ENCODE measurements at places on chromosomes 1 and 21.

GRCh38 chr1:97307151-97307550, 585.6 kb downstream of the PTBP2 start:
- no peak for DNase-seq

GRCh38 chr21:39694750-39695149, 50.2 kb upstream of the IGSF5 start:
- DNase-seq, result no peak

DNA sequence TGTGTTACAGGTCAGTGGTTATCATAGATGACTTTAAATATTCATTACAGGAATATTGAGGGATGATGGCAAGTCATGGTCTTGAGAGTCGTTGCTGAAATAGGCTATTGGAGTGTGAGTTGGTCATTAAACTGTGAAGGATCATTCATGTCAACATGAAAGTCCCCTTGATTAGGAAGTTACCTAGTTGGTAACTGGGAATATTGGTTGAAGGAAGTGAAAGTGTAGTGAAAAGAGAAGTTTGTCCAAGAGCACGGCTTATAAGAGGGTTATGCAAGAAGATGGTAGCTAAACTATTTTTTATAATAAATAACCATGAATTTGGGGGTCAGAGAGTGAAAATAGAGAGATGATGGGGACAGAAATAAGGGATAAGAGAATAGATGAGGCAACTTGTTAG, 16.9 kb downstream of the CRB1 start:
- DNase-seq, result no peak

DNA sequence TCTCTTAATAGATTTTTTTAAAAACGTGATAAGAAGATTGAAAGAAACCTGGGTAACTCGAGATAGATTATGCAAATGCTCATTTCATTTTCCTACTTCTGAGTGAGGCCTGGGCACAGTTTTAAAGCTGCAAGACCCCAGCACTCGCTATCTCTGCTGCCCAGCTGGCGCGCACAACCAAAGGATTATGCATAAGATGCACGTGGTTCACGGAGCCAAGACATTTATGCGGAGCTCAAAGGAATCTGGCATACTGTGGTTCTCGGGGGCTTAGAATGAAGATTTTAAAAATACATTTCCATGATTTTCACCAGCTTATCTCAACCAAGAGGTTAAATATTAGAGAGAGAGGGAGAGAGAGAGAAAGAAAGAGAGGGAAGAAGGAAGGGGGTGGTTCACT, 210.9 kb downstream of the DSCAM start:
- DNase-seq, result no peak

DNA sequence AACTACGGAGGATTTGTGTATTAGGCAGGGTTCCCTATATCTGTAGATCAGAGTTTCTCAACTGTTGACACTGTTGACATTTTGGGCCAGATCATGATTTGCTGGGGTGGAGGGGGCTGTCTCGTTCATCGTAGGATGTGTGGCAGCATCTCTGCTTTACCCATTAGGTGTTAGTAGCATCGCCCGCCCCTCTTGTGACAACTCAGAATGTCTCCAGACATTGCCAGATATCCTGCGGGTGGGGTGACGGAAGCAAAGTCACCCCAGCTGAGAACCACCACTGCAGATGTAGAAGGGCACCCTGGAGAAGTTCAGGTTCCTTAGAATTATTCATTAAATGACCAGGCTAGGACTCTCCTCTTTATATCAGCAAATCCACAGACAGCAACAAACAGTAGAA, 125.9 kb downstream of the CLIC6 start:
- no peak for DNase-seq

- no peak for DNase-seq
Measured at GRCh38 chr1:165666152-165666825, 32.1 kb downstream of the ALDH9A1 start.

DNA sequence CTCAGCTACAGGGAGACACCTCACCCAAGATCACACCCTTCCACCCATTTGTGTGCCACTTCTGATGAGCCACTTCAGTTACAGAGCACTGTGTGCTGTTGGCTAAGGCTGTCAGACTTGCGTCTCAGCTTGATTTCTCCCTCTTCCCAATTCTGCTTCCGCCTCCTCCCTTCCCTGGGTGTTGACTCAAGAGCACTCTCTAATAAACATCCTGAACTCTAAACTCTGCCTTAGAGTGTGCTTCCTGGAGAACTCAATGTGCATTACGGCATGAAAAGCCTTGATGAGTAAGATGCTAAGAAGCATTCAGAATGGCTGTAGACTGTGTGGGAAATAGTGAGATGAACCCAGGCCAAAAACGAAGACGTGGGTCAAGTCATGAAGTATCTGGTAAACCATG, 54.9 kb upstream of the S1PR1 start:
- DNase-seq, result no peak

GRCh38 chr1:97392701-97393100, 528.1 kb downstream of the DPYD start:
- DNase-seq, result no peak

GRCh38 chr1:69921486-69921885, 283.9 kb downstream of the LRRC40 start:
- no peak for DNase-seq

GRCh38 chr1:199959775-199960110, 67.8 kb upstream of the NR5A2 start:
- DNase-seq, result no peak

- DNase-seq, result no peak
Measured at GRCh38 chr1:60965280-60965854, 117.0 kb upstream of the NFIA start.

GRCh38 chr1:55217226-55217986, 2.2 kb upstream of the USP24 start:
- no peak for DNase-seq

DNA sequence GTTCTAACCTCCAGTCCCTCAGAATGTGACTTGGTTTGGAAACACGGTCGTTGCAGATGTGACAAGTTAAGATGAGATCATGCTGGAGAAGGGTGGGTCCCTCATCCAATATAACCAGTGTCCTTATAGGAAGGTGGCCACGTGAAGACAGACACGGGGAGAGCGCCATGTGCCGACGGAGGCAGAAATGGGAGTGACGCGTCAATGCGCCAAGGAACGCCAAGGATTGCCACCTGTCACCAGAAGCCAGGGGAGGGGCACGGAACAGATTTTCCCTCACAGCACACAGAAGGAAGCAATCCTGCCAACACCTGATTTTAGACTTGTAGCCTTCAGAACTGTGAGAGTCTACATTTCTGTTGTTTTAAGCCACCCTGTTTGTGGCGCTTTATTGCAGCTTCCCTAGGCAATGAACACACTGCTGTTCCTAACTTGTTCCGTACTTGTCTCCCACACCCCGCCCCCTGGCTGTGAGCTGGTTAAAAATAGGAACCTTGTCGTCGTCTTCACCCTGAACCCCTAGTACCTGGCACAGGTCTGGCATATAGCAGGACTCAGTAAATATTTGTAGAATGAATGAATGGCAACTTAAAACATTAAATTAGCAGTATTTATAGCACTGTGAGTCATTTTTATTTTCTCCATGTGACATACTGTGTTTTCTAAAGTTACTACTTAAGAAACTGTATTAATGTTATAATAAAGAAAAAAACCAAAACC, 14.2 kb downstream of the RIMS3 start:
- DNase-seq, result no peak

DNA sequence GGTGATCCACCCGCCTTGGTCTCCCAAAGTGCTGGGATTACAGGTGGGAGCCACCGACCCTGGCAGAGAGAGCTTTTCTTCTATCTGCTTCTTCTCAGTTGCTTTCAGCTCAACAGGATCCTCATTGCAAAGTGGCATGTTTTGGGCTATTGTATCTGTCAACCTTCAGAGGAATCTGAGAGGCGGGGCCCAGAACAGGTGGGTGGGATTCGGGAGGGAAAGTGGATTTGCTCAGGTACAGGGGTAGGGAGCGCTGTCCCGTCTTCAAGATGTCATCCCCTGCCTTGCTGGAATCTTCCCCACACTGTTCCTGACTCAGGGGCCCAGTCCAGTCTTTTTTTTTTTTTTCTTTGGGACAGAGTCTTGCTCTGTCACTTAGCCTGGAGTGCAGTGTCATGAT, 26.9 kb upstream of the RCC2 start:
- no peak for DNase-seq

DNA sequence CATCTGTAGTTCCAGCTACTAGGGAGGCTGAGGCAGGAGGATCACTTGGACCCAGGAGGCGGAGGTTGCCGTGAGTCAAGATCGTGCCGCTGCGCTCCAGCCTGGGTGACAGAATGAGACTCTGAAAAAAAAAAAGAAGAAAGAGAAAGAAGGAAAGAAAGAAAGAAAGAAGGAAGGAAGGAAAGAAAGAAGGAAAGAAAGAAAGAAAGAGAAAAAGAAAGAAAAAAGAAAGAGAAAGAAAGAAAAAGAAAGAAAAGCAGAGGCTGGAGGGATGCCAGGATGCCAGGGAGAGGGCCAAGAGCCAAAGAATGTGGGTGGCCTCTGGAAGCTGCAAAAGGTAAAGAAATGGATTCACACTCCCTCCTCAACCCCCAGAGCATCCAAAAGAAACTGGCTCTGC, 8.2 kb upstream of the KCNE2 start:
- DNase-seq, result no peak

DNA sequence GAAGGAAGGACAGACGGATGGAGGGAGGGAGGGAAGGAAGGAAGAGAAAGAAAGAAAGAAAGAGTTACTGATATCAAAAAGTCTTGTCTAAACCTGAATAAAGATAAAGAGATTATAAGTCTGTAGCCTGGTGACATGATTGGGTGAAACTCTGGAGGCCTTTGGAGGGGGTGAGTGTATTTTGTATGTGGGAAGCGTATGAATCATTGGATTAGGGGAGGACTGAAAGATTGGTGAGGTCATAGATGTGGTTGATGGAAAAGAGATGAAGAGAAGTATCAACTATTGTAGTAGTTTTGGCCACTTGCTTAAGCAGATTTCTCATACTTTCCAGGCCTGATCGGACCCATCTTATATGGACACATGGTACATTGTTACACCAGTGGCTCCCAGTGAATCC, 11.5 kb upstream of the KCNJ6 start:
- DNase-seq, result no peak

DNA sequence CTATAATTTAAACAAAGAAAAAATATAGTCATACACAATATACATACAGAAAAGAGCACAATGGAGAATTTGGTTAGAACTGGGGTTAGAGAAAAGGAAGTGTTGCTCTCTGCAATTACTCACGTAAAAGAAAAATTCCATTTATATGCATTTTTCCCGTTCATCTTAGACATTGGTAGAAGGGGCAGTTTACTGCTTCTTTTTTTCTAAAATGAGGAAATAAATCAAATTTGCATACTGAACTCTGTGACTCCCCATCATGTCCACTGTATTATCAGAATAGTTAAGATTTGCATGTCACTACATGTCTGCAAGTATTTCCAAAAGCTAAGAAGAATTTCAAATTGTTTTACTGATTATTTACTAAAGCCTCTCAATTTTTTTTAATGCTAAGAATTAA, 44.1 kb upstream of the C1orf105 start:
- no peak for DNase-seq

GRCh38 chr1:206658264-206658980, 23.1 kb downstream of the DYRK3 start:
- peak; percentile 50 for DNase-seq

GRCh38 chr1:3918966-3919611, 19.0 kb upstream of the C1orf174 start:
- no peak for DNase-seq

DNA sequence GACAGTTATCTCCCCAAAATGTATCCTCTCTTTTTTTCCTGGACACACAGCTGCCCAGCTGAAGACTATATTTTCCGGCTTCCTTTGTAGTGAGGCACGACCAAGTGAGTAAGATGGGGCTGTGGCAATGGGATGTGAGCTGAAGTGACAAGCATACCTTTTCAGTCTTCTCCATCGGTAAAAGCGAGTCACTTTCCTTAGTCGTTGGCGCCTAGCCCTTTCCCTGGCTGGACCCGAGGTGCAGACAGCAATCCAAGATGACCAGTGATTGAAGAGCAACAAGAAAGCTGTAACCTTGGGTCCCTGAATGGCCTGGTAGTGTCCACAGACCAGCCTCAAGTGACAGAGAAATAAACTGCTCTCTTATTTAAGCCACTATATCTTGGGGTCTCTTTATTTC, 155.2 kb downstream of the NR5A2 start:
- no peak for DNase-seq

- no peak for DNase-seq
Measured at GRCh38 chr1:111082421-111083203, 57.3 kb downstream of the DRAM2 start.

GRCh38 chr1:172401892-172402291, 18.6 kb upstream of the C1orf105 start:
- no peak for DNase-seq

DNA sequence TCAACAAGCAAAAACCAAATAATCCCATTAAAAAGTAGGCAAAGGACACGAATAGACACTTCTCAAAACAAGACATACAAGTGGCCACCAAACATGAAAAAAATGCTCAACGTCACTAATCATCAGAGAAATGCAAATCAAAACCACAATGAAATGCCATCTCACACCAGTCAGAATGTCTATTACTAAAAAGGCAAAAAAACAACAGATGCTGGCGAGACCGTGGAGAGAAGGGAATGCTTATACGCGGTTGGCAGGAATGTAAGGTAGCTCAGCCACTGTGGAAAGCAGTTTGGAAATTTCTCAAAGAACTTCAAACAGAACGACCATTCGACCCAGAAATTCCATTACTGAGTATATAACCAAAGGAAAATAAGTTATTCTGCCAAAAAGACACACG, 145.1 kb upstream of the EDN2 start:
- no peak for DNase-seq

GRCh38 chr1:96641282-96641681, 80.3 kb upstream of the PTBP2 start:
- no peak for DNase-seq

DNA sequence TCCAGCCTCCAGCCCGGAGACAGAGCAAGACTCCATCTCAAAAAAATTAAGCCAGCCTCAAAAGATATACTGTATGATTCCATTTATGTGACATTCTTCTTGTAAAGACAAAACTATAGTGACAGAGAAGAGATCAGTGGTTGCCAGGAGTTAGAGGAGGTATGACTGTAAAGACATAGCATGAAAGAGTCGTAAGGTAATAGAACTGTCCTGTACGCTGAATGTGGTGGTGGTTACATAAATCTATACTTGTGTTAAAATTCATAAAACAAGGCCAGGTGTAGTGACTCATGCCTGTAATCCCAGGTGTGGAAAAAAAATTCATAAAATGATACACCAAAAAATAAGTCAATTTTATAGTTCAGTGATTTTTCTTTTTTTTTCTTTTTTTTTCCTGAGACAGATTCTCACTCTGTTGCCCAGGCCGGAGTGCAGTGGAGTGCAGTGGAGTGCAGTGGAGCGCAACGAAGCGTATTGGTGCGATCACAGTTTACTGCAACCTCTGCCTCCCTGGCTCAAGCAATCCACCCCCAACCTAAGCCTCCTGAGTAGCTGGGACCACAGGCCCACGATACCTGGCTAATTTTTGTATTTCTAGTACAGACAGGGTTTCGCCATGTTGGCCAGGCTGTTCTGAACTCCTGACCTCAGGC, 84.9 kb upstream of the CXADR start:
- DNase-seq, result no peak

GRCh38 chr1:200005165-200005564, 22.3 kb upstream of the NR5A2 start:
- DNase-seq, result no peak

- peak; percentile 76 for DNase-seq
Measured at GRCh38 chr1:225896937-225897549, 8.1 kb upstream of the LEFTY1 start.

GRCh38 chr1:1618396-1619068, 3.2 kb downstream of the MIB2 start:
- no peak for DNase-seq
